ENCODE measurements at places on chromosomes 13 and 19.
A peak's percentile ranks its signal among the peaks of the same experiment; 100 is the strongest.

- DNase-seq = no peak
Observed at GRCh38 chr13:110923777-110924638, 9.1 kb upstream of the ANKRD10 start.

GRCh38 chr13:38755793-38756192 lies 68.9 kb downstream of the FREM2 start:
- peak; percentile 86 for DNase-seq

DNA sequence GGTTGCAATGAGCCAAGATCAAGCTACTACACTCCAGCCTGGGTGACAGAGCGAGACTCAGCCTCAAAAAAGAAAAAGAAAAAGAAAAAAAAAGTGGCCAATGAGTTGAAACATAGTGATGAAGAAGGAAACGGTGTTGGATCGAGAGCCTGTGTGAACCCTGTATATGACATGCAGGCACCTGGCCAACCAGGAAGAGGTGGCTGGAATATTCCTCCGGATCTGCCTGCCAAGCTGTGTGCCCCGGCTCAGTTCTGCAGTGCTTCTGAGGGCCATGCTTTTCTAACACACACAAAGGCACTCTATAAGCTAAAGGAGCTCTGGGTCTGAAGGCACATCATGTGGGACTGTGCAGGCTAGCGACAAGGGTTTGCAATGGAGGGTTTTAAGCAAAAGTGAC lies 3.7 kb upstream of the ZNF444 start:
- DNase-seq = no peak

DNA sequence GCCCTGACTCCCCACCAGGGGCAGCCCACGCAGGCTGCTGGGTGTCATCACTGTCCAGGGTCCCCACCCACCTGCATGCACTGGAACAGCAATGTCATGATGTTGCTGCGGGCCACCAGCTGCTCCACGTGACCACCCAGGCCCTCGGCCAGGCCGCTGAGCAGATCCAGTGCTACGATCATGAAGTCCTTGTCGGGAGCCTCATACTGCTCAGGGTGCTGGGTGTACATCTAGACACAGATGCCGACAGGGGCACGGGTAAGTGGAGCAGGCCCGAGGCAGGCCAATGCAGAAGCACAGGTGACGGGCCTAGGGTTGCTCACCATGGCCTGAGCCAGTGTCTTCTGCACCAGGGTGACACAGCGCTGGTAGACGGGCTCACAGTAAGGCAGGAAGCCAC lies 8.7 kb upstream of the FBXW9 start:
- no peak for DNase-seq

GRCh38 chr19:16584248-16585093 lies 12.3 kb upstream of the SLC35E1 start:
- peak; percentile 78 for DNase-seq

DNA sequence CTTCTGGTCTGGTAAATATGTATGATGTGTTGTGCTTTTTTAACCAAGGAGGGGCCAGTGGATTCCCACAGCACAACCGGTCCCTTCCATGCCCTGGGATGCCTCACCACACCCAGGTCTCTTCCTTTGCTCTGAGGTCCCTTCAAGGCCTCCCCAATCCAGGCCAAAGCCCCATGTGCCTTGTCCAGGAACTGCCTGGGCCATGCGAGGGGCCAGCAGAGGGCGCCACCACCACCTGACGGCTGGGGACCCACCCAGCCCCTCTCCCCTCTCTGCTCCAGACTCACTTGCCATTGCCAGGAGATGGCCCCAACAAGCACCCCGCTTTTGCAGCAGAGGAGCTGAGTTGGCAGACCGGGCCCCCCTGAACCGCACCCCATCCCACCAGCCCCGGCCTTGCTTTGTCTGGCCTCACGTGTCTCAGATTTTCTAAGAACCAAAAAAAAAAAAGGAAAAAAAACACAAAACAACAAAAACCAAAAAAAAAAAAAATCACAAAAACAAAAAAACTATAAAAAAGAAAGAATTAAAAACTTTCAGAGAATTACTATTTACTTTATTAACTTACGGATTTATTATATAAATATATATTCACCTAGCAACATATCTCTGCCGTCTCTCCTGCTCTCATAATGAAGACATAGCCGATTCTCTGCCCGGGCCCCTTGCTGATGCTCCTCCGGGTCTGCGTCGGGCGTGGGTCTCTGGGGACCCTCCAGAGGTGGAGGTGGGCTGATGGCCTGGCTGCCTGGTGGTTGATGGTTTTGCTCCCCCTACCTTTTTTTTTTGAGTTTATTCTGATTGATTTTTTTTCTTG lies 14.4 kb downstream of the CAPN12 start:
- DNase-seq = peak; percentile 47

GRCh38 chr13:112790735-112791641 lies 101.2 kb downstream of the ATP11A start:
- no peak for DNase-seq

DNA sequence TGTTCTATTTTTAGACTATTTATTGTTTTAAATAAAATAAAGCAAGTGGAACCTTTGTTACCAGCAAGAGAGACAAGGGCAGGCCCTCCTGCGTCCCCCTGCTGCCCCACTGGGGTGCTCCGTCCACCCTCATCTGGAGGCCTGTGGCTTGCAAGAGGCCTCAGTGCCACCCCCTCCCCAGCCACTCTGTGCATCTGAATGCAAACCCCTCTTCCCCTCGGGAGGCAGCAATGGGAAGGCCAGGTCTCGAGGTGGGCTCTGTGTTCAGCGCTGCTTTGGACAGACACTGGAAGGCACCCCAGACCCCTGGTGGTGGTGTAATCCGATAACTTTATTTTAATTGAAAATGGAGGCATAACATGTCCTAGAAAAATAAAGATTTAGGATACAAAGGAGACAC lies 4.6 kb downstream of the SIX5 start:
- DNase-seq = no peak

- peak; percentile 1 for DNase-seq
Observed at GRCh38 chr13:32173881-32174280, 141.3 kb downstream of the ZAR1L start.
